Activated CD8-positive, alpha-beta T cell treated with anti-CD3 and anti-CD28 coated beads, Interleukin-2, amount 10 ng/mL, durations not matched to agents 7 days and 5 days (primary cell): ENCODE measurements at places on chromosomes 1 and 21.

DNA sequence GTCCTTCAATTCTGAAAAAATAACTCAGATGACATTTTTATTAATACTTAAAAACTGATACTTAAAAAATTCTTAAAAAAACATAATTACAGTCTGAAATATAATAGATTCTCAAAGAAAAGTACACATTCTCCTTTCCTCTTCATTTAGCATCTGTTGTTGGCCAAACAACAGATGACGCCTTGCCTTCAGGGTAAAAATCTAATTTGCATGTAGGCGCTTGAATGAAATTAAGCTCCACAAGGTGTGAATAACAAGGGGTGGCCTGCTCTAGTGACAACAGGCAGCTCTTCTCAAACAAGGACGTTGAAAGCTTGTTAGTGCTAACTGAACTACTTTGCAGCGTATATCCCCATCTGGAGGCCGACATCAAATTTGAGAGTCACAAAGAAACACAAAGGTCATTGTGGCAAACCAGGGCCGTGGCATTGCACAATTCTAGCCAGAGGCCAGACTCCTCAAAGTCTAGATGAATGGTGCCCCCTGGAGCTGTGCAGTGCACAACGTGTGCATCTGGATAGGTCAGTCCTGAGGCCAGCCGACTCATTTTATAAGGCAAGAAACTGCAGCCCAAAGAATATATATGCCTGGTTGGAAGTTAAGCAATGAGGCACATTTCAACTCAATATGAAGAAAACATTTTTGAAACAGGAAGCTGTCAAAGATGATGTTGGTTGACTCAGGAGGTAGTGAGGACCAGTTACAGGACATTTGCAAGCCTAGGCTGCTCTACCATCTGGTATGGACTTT, 459.2 kb upstream of the RUNX1 start:
- DNase-seq: peak; percentile 28

DNA sequence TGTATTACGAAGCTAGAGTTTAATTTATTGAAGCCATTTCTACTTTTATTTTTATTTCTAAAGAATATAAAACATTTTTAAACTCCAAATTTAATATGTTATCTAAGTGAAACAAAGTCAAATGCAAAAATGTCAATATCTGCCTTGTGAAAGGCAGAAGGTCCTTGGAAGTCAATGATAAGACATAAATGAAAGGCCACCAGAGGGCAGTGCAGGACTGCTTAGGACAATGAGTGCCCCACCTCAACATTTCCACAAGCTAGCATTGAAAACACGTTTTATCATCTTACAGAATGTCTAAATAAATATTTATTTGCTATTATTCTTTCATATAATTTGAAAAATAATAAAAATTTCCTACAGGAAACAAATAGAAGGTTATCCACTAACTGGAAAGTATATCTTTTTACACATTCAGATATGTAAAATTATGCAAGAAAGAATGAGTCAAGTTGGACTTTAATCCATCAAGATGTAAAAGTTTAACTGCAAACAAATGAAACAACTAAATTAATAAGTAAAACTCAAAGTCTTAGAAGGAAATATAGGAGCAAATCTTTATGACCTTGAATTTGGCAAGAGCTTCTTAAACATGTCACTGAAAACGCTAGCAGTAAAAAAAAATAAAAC, 140.1 kb upstream of the FMN2 start:
- DNase-seq: peak; percentile 68

GRCh38 chr1:96987186-96987703, 265.7 kb downstream of the PTBP2 start:
- no peak for DNase-seq

DNA sequence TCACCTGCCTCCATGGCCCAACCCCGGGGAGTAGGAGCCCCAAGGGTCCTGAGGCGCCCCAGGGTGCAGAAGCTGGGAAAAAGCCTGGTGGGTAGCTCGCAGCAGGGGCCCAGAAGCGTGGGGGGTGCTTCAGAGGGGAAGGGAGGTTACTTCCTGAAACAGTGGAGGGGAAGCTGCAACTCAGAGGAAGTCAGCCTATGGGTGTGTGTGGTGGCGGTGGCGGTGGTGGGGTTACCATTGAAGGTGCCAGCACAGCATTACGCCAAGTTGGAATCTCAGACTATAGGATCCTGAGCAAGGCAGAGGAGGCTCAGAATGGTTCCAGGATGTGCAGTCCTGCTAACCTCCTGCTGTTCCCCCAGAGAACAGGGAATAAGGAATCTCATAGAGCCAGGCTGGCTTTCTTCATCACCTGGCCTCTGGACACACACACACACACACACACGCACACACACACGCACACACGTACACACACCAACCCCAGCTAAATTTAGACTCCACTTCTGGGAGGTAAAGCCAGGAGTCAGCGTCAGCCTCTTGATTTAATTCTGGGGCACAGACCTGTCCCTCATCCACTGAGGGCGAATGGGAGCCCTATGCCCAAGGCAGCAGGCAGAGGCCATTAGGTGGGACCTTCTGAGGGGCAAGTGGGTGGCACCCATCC, 1.3 kb downstream of the DENND4B start:
- peak; percentile 93 for DNase-seq

- no peak for DNase-seq
Measured at GRCh38 chr1:85146972-85147359, 53.9 kb downstream of the SYDE2 start.

- DNase-seq: no peak
Measured at GRCh38 chr1:28437264-28437923, 67.9 kb downstream of the PHACTR4 start.

DNA sequence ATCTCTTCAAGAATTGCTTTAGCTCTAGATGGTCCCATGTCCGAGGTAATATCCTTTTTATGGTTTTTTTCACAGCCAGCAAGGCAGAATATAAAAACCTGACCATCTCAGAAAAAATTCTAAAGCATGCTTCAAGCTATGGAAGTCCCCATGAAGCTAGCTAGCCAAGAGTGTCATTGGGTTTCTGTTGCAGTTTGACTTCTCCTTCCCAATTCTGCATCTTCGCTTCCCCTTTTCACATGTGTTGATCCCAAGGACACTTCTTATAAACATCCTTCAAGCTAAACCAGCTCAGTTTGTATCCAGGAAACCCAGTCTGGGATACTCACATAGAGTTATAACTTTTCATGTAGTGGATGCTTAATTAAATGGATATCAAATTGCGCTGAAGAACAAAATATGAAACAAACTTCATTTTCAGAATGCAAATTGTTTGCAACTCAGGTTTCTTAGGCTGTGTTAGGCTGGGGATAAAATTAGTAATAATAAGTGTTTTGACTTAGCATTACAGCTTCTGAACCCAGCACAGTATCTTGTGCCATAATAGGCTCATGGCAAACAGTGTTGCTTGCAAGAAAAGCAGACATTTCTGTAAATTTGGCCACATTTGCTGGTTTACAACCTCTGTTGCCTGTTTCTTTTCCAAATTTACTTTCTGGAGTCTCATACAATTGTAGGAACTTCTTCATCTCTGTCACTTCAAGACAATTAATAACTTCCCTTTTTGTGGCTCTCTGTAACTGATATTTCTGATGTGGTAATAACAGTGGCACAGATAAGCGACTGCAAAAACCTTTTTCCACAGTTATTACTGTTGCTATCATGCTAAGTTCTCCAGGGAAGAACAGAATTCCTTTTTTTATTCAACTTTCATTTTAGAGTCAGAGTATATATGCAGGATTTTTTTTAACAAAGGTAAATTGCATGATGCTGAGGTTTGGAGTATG, 53.2 kb downstream of the NCAM2 start:
- DNase-seq: no peak

DNA sequence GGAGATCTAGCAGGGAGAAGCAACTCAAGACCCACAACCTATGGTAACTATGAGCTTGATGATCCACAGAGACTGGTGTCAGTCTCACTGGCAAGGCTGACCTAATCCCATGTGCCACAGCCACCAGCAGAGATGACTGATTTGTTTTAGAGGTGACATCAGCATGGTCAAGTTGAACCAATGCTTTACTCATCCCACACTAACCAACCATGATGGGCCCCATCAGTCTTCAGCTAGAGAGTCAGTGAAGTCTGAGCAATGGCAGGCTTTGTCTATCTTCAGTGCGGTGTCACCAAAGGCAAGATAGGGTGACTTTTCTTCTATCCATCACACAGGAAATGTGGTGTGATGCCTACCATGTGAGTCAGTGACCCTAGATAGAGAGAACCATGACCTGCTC, 1470.7 kb downstream of the NCAM2 start:
- DNase-seq: no peak

- DNase-seq: no peak
Measured at GRCh38 chr1:9596415-9597123, 7.9 kb downstream of the TMEM201 start.

- DNase-seq: no peak
Measured at GRCh38 chr1:119144813-119145212, 4.4 kb upstream of the WARS2 start.

DNA sequence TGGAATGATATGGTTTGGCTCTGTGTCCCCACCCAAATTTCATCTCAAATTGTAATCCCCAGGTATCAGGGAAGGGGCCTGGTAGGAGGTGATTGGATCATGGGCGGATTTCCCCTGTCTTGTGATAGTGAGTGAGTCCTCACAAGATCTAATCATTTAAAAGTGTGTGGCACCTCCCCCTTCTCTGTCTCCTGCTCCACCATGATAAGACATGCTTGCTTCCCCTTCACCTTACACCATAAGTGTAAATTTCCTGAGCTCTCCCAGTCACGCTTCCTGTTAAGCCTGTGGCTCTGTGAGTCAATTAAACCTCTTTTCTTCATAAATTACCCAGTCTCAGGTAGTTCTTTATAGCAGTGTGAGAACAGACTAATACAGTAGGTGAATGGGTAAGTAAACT, 109.3 kb downstream of the DMRTB1 start:
- no peak for DNase-seq

GRCh38 chr21:44977616-44978340, 37.9 kb downstream of the SLX9 start:
- DNase-seq: no peak

GRCh38 chr1:40301066-40301465, 16.0 kb downstream of the COL9A2 start:
- DNase-seq: no peak

GRCh38 chr1:184953600-184954219, 20.6 kb downstream of the NIBAN1 start:
- no peak for DNase-seq

DNA sequence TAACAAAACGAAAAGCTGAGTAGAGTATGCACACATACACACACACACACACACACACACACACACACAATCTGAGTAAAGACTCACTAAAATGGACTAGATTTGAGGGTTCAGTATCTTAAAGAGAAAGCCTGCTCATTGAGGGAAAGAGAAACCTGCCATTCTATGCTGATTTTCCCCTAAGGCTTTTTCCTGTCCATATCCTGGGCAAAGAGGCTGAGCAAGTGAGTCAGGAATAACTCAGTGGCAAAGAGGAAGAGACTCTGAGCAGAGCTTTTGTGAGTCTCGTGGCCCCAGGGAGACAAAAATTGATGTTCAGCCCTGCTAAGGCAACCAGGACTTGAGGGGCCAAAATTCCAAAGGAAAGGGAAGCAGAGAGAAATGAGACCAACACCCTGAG, 37.3 kb upstream of the RUNX1 start:
- no peak for DNase-seq

GRCh38 chr1:154295408-154296235, 23.2 kb downstream of the HAX1 start:
- no peak for DNase-seq

DNA sequence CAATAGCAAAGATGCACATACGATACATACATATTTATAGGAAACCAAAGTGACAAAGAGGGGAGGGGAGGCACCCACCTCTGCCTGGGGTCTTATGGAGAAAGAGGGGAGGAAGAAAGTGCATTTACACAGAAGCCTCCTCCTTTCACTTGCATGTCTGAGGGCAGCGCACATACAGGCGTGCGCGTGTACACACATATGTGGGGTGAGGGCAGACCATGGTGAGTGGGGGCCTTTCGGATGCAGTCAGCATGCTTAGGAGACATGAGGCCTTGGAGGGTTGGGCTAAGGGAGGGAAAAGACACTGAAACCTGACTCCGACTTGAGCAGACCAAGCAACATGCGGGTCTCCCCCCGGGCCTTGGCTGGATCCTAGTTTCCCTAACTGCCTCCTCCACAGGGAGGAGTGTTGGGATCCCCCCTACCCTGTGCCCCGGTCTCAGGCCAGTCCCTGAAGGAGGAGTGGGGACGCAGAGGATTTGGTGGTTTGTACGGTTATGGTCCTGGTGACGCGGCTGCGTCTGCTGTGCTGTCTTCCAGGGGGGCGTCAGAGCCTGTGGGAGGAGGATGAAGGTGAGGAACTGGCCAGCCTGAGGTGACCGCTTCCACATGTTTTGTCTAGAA, 15.2 kb downstream of the LRRC71 start:
- no peak for DNase-seq

DNA sequence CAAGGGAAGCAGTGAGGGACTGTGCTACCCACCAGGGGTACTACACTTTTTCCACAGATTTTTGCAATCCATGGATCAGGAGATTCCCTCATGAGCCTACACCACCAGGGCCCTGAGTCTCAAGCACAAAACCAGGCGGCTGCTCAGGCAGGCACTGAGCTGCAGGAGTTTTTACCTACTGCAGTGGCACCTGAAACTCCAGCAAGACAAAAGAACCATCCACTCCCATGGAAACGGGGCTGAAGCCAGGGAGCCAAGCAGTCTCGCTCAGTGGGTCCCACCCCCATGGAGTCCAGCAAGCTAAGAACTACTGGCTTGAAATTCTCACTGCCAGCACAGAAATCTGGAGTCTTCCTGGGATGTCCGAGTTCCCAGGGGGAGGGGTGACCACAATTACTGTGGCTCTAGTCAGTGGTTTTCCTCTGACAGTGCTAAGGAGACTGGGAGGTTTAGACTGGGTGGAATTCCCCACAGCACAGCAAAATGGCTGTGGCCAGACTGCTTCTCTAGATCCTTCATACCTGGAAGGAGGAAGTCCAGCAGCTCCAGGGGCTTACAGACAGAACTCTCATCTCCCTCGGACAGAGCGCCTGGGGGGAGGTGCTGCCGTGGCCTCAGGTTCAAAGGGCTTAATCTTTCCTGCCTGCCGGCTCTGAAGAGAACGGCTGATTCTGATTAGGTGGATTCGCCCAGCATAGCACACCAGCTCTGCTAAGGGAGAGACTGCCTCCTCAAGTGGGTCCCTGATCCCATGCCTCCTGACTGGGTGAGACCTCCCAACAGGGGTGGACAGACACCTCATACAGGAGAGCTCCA, 437.8 kb downstream of the LTN1 start:
- DNase-seq: no peak

DNA sequence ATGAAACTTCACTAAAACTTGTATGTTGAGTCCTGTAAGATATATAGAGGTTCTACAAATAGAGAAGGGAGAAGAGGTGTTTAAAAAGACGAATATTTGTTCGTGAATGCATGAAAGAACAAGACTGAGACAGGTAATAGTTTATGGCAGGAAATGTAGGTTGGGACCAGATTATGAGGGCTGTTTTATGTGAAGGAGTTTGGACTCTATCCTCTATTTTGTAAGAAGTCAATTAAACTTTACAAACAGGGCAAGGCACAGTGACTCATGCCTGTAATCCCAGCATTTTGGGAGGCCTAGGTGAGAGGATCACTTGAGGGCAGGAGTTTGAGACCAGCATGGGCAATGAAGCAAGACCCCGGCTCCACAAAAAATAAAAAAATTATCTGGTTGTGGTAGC, 5.7 kb downstream of the SLC35A3 start:
- DNase-seq: no peak
